DMS79 treated with DMSO at 0.1 percent for 48 hours (cell line): ENCODE measurements at places on chromosomes 7 and 10.

DNA sequence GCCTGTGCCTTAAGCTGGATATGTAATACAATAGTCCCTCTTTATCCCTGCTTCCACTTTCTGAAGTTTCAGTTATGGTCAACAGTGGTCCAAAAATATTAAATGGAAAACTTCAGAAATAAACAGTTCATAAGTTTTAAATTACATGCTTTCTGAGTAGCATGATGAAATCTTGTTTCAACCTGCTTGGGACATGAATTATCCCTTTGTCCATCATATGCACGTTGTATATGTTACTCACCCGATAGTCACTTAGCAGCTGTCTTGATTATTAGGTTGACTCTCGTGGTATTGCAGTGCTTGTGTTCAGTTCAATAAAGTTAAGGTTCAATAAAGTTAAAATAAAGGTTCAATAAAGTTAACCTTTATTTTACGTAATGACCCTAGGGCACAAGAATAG is 25.5 kb downstream of the C1GALT1 start:
- DNase-seq: no peak

GRCh38 chr7:130413201-130413600 is 27.6 kb downstream of the CEP41 start:
- no peak for DNase-seq

GRCh38 chr7:134619627-134620331 is 26.9 kb upstream of the BPGM start:
- DNase-seq: peak; percentile 5

DNA sequence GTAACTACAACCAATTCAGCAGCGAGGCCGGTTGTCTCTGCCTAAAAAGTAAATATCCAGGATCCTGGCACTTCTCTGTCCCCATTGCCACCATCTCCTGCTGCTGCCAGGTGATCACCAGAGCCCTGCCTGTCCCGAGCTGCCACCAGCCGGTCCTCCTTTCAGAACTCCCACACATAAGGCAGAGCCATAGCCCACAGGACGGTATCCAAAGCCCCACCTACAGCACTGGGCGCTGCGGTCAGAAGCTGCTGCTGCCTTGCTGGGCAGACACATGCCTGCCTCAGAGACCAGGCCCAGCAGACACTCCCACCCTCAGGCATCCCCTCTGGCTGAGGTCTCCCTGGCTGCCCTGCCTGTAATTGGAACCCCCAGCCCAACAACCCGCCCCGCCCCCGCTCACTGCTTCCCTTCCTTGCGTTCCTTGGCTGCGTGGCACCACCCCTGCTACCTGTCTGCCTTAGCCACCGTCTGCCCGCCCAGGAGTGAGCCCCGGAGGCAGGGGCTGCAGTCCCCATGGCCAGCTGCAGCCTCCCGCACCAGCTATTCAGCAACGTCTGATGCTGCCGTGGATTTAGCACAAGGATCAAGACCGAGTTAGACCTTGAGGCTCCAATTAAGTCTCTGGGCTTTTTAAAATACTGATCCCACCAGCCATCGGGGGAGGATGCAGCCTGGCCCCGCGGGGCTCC is 100.7 kb downstream of the CYTH3 start:
- DNase-seq: no peak

- no peak for DNase-seq
These were observed 202.1 kb downstream of the TNS3 start for GRCh38 chr7:47379629-47380324.

- no peak for DNase-seq
These were observed 44.9 kb upstream of the FAM3C start for GRCh38 chr7:121440857-121441503.

GRCh38 chr7:34848670-34849069 is 188.6 kb downstream of the DPY19L1 start:
- DNase-seq: no peak

DNA sequence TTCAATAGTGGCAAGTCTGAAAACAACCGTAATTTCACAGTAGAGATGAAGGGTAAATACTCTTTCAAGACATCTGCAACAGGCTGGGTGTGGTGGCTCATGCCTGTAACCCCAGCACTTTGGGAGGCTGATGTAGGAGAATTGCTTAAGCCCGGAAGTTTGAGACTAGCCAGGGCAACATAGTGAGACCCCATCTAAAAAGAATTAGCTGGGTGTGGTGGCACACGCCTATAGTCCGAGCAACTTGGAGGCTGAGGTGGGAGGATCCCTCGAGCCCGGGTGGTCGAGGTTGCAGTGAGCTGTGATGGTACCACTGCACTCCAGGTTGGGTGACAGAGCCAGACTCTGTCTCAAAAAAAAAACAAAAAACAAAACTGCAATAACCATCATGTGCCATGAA is 71.8 kb downstream of the PFKFB3 start:
- no peak for DNase-seq

GRCh38 chr10:77571490-77571889 is 66.1 kb downstream of the KCNMA1 start:
- peak; percentile 14 for DNase-seq

- peak; percentile 58 for DNase-seq
These were observed 17.7 kb downstream of the FOXK1 start for GRCh38 chr7:4699841-4700240.

DNA sequence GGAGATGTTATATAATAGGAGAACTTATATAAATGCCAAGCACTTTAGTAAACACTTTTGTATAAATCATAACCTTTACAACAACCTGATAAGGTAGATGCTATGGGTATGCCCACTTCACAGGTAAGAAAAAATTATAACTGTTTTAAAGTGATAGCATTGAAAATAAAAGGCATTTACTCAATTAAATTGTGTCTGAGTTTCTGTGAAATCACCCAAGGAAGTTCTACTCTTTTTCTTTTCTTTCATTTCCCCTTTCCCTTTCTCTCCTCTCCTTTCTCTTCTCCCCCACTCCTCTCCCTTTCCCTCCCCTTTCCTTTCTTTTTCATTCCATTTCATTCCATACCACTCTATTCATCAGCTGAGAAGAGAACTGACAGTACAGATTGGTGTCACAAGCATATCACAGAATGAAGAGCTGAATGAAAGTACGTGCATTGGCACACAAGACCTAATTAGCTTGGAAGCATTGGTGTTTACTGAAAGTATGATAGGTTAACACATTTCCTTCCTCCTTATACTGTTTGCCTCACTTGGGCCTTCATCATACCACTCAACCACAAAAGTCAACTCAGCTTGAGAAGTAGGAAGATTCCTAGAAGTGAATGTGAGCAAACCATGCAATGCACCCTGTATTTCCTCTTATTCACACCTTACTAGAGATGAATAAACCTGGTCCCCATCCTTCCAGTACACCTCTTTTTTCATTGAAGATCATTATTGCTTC is 117.9 kb upstream of the AGR3 start:
- no peak for DNase-seq

- no peak for DNase-seq
These were observed 64.0 kb downstream of the GOLGA7B start for GRCh38 chr10:97913614-97914013.

GRCh38 chr7:11297764-11298163 is 324.1 kb downstream of the PHF14 start:
- no peak for DNase-seq

DNA sequence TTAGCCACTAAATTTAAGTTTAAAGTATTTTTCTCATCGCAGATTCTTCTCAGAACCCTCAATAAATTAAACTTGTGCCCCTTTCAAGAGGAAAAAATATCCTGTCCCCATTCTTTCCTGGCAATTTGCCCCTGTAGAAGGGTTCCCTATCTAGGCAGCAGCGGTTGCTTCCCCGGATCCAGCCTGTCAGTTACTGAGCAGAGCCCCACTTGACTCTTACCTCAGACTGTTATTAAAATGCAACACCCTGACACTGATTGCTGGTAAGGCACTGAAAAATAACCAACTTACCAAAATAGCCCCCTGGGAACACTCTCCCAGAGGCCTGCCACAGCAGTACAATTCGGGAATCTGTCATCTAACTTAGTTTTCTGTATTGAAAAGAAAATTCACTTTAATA is 13.9 kb downstream of the LMTK2 start:
- no peak for DNase-seq

GRCh38 chr7:21149809-21150208 is 278.1 kb upstream of the SP4 start:
- DNase-seq: no peak

DNA sequence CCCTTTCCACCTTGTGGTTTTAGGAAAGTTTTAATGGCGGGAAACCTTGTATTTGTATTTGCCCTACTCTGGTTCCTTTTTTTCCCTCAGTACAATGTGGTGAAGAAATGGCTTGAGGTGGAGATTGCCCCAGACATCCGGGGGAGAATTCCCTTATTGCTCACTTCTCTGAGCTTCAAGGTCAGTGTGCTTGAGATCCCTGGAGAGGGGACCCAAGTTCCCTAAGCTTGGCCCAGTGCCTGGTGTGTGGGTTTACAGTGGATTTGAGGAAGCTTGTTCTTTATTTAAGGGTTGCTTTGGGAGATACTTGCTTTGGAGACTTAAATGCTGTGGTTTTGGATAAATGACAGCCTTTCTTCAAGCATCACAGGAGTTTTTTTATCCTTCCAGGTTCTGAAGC is 18.3 kb downstream of the CALHM2 start:
- no peak for DNase-seq

DNA sequence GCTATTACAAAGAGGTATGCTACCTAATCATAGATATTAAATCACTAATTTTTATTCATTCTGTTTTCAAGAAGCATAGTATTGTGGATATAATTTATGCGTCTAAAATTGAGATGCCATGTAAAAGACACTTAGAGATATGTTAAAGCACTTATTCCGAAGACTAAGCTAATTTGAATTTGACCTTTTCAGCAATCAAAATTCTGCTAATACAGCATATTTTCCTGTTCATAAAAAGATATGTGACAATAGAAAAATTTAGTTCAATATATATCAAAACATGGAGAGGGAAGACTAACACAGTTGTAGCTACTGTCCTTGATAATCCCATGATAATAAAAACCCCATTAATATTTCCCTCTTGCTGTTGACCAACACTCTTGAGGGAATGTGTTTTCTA is 386.6 kb upstream of the TEX47 start:
- DNase-seq: no peak

- no peak for DNase-seq
These were observed 42.0 kb downstream of the LYZL2 start for GRCh38 chr10:30587522-30588031.

GRCh38 chr7:52962402-52963076 is 72.9 kb upstream of the POM121L12 start:
- peak; percentile 22 for DNase-seq

DNA sequence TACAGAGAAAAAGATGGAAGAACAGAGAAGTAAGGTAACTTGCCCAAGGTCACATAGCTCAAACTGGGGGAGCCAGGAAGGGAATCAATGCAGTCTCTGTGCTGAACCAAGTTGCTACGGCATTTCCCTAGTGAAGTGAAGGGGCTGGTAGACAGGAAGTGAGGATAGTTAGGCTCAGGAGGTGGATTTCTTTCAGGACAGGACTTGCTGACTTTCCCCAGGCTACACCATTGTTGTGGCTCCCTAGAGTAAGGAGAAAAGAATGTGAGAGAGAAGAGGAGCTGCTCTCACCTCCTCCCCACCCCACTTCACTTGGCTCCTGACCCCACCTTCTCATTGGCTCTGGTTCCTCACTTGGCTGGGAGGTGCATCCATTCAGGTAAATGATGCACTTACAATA is 316.9 kb downstream of the INHBA start:
- DNase-seq: no peak

GRCh38 chr10:80144067-80144695 is 11.7 kb downstream of the PLAC9 start:
- peak; percentile 20 for DNase-seq

GRCh38 chr7:2521952-2522591 is 2.5 kb downstream of the LFNG start:
- no peak for DNase-seq

- DNase-seq: no peak
These were observed 206.3 kb downstream of the THSD7A start for GRCh38 chr7:11625669-11626068.

- DNase-seq: no peak
These were observed 58.3 kb upstream of the COMTD1 start for GRCh38 chr10:75294031-75294437.

GRCh38 chr10:119705434-119705831 is 20.4 kb upstream of the INPP5F start:
- no peak for DNase-seq

GRCh38 chr10:127945341-127945758 is 38.4 kb downstream of the PTPRE start:
- peak; percentile 36 for DNase-seq

DNA sequence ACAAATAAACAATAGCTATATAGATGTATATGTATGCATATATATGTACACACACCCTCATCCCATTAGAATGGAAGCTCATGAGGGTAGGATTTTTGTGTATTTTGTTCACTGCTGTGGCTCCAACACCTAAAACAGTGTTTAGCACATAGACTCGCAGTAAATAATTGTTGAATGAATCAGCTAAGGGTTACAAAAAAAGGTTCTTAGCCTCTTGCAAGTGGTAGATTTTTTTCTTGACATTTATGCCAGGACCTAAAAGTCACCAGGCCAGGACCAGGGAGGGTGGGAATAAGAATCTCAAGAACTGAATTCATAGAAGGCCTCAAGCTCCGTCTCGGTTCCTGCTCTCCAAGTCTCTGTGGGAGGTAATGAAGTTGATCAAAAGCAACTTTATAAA is 82.5 kb upstream of the CAPZA2 start:
- DNase-seq: no peak
